Activated naive CD4-positive, alpha-beta T cell treated with anti-CD3 and anti-CD28 coated beads, Interleukin-2, amount 50 U/mL, for 72 hours (primary cell): ENCODE measurements at places on chromosomes 6 and 20. TPM values are rescaled to one million over a fixed set of nuclear protein-coding genes. Genes with fewer than 3 reads are reported as not detected.

SLC17A1 gene
- total RNA-seq, result not detected

CLVS2 gene
- not detected for total RNA-seq

RBM24 gene
- total RNA-seq, result not detected

SLPI gene
- total RNA-seq, result not detected

LY6G6F gene
- not detected for total RNA-seq

RGS17 gene
- total RNA-seq, result not detected

DEFB124 gene
- not detected for total RNA-seq

FUCA2 gene
- 12.1 TPM for total RNA-seq

VSTM2L gene
- total RNA-seq, result 0.33 TPM

SPAG4 gene
- 13.2 TPM for total RNA-seq

MKKS gene
- total RNA-seq, result 6.4 TPM
